ENCODE measurements at places on chromosomes 2 and 18.

DNA sequence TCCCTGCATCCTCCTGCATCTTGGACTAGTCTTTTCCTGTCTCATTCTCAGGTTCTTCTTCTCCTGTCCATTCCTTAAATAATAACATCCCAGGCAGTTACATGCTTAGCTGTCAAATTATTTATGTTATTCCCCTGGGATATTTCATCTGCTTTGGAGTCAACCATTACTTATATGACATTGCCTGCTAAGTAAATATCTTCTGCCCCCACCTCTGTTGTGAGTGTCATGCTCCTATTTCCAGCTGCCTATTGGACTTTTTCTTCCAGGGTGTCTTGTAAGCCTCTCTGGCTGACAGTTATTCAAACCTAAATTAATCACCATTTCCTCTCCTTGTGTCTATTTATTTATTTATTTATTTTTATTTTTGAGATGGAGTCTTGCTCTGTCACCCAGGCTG, 124.7 kb upstream of the RASGRP3 start:
- no peak for DNase-seq

DNA sequence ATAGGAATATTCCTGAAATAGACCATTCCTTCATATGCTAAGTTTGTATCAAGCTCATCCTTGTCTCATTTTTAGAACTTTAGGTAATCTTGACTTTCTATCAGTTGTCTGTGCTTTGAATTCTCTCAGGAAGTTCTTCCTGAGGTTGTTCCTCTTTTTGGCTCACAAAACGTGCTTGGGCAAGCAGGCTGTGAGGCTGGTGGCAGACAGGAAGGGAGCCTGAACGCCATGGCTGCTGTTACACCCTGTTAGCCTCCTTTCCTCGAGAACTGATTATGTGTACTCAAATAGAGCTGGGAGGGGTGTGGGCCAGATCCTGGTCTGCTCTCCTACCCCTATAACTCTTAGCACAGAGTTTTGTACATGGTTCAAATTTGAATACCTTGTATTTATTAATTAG, 136.4 kb upstream of the CELF4 start:
- DNase-seq: no peak

DNA sequence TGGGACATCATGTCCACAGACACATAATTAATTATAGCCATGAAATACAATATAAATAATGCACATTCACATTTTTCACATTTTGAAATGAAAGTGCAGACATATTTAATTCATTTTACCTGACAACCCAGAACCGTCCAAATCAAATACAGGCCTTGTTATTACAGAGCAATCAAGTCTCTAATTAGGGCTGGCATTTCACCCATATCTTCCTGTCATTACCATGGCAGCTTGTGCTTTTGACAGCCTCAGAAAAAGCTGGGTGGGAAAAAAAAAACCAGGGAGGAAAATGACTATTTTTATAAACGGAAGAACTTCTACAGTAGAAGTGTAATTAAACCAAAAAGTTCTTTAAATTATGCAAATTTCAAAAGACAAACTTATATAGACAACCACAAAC, 436.4 kb downstream of the FBXO15 start:
- no peak for DNase-seq

DNA sequence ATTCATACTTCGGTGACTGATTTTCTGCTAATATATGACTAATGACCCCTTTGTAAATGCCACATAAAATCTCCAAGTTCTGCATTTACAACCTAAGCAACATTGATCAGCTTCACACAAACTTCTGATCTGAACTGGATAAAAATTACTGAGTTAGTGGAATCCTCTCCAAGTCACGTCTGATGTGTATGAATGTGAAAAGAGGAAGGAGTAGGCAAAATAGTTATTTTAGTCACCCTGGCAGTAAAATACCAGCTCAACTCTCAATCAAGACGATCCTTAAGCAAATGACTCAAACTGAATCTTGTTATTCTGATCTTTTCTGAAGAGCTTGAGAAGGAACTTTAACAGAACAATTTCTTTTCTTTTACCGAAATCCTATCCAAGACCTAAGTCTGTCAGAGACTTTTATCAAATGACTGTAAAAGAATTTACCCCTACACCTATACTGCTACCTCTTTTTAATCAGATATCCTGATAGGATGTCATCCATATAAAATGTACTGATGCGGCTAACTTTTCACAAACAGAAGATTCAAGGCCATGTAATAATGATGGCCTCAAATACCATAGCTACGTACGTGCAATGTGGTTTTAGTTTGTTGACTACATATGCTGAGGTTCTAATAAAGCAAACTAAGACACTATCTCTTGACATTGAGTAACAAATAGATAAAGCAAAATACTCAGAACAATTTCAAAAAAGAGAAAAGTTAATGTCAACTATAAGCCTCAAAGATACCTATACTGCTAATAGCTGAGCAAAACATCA, 23.7 kb downstream of the CUL3 start:
- DNase-seq: no peak

DNA sequence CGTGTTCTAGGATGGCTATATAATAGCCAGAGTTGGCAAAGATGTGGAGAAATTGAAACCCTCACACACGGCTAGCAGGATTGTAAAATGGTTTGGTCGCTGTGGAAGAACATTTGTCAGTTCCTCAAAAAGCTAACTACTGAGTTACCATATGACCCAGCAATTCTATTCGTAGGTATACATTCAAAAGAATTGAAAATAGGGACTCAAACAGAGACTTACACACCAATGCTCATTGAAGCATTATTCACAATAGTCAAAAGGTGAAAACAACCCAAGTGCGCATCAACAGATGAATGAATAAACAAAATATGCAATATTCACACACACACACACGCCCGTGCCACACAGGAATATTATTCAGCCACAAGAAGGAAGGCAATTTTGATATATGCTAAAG, 98.7 kb downstream of the PLA2R1 start:
- DNase-seq: no peak

GRCh38 chr2:156099382-156099781, 233.1 kb downstream of the NR4A2 start:
- no peak for DNase-seq

DNA sequence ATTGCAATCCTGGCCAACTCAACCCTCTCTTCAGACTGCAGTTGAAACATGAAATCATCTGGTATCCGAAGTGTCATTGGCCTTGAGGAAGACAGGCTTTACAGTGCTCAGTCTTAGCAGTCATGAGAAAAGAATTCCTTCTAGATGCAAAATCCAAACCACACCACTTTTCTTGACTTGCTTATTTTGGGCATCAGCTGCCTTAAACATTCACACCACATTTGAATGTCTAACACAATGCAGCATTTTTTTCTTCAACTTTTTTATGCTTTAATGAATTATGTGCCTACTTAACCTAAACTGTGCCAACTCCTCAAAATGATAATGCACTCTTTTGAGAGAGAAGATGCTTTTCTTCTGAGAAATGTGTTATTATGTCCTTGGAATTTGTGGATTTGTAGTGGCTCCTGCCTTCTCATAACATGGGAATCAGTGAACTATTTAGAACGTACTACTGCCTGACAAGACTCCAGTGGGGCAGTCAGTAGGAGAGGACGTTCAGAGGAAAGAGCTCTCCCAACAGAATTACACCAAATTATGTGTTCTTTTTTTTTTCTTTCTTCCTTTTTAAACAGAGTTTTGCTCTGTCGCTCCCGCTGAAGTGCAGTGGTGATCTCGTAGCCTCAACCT, 3.2 kb upstream of the FAM98A start:
- no peak for DNase-seq

DNA sequence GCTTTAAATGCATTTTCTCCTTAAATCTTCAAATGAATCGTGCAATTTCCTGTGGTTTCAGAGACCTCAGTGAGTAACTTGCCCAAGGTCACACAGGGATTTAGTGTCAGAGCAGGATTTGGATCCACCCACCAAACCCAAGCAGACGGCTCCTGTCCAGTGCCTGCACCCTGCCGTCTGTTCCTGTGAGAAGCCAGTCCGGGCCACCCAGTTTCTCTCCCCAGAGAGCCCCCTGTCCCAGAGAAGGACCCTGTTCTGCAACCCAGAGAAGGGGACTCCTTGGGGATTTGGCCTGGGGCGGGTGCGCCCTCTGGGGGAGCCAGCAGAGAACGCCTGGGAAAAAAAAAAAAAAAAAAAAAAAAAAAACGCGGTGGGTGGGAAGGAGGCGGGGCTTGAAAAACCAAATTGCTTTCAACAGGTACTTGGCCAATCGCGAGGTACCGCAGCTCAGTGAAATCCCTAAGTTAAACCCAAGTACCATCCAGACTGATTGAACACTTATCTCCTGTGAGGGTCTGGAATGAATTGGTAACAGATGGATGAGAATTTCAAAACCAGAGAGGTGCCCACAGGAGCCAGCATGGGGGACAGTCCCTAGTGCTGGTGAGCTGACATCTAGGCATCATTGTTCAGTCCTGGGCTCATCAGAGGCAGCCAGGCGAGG, 30.9 kb upstream of the REEP1 start:
- peak; percentile 38 for DNase-seq

GRCh38 chr2:136281281-136282114, 163.5 kb upstream of the CXCR4 start:
- DNase-seq: no peak

GRCh38 chr2:55743583-55743982, 49.9 kb upstream of the PNPT1 start:
- DNase-seq: no peak

GRCh38 chr2:238597638-238598528, 171.2 kb downstream of the ASB1 start:
- no peak for DNase-seq

DNA sequence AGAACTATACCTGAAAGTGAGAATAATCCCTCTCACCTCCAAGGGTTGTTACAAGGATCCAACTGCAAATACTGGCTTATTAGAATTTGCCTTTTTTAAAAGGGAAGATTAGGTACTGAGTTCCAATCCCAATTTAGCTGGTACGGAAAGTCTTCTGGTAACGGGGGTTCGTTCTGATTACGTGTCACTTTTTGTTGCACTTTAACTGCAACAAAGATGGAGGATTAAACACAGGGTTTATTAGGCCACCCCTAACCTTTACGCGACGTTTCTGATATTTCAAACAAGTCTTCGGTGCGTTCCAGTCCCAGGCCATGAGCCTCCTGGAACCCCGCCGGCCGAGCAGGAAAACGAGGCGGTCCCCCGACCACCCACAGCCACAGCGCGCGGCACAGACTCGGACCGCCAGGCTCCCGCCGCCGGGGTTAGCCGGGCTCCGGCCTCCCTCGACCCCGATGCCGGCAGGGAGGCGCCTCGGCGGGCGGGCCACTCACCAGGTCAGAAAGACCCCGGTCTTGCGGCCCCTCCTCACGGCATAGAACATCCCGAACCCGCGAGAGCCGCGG, 411 bp downstream of the RNASEH1 start:
- DNase-seq: no peak

GRCh38 chr2:202577250-202578183, 57.3 kb upstream of the FAM117B start:
- DNase-seq: no peak

DNA sequence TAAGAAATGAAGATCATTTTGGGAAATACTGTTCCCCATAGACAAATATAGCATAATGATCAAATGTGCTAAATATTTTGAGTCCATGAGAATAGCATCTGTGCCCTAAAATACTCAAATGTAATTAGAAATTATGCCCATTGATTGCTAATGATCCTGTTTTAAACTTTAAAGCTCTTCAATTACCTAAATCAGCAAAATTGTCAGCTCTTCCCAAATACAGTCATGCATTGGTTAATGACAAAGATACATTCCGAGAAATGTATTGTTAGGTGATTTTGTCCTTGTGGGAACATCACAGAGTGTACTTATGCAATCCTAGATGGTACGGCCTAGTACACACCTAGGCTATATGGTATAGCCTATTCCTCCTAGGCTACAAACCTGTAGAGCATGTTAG, 89.7 kb downstream of the NEB start:
- DNase-seq: no peak

Data from activated naive CD4-positive, alpha-beta T cell treated with anti-CD3 and anti-CD28 coated beads, Interleukin-2, amount 50 U/mL, for 16 hours (primary cell).